ENCODE measurements at places on chromosomes 4 and X. TPM values are rescaled to one million over a fixed set of nuclear protein-coding genes. Genes with fewer than 3 reads are reported as not detected.

DNA sequence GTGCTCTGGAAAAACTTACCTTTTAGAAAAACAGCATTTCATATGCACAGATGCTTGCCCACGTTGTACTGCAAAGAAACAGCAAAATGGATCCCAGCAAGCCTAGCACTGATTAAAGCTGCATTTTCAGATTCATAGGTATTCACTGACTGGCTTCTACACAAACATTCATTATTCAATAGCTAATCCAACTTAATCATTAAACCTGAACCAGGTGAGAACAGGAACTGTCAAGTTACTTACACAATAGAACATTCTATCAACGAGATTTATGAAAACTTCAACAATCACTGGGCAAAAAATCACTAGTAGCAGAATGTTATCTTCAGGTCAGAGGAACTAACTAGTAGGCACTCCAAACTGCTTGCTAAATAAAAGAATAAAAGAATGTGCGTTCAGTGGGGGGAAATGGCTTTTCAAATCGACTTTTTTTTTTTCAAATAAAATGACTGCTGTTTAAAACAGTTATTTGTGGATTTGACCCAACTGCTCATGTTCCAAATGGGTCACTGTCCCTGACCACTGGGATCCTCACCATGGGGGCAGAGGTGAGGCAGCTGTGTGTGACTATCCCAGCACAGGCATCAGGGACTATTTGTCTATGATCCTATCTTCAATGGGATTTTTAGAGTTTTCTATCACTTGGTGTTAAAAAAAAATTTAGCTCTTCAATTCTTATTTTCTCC, 42.3 kb downstream of the STX18 start:
- no peak overlapping the region for H3K4me3 ChIP-seq
- no peaks in the 10 kb centered on the region for H3K36me3 ChIP-seq
- no peak for DNase-seq
- no peaks in the 10 kb centered on the region for H3K27me3 ChIP-seq

DNA sequence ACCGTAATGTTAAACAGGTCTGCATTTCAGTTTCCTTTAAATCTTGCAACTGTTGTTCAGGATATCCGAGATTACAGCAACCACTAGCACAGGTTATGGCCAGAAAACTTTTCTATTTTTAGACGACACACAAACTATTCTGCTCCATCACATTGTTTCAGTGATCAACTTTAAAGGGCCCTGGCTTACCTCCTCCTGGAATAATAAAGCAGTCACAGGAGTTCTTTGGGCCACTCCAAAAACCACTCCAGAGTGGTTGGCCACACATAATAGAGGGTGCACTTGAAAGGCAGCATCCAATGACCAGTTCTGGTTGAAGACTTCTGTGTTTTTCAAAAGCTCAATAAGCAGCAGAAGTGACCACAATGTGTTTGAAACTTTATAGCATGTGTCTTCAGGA, 118.9 kb downstream of the RAB28 start:
- peaks cover 4% of the 10 kb centered on the region for H3K36me3 ChIP-seq
- H3K27me3 ChIP-seq: no peaks in the 10 kb centered on the region

GRCh38 chr4:124212815-124213630, 499.5 kb downstream of the ANKRD50 start:
- H3K4me3 ChIP-seq: no peak overlapping the region
- H3K27me3 ChIP-seq: no peaks in the 10 kb centered on the region
- peaks cover 6% of the 10 kb centered on the region for H3K4me1 ChIP-seq
- H3K36me3 ChIP-seq: no peaks in the 10 kb centered on the region

- no peak for DNase-seq
- no peaks in the 10 kb centered on the region for H3K4me1 ChIP-seq
- no peak overlapping the region for H3K27ac ChIP-seq
- no peaks in the 10 kb centered on the region for H3K27me3 ChIP-seq
- no peaks in the 10 kb centered on the region for H3K36me3 ChIP-seq
Measured at GRCh38 chrX:85591536-85591935, 212.1 kb upstream of the POF1B start.

- H3K4me1 ChIP-seq: peaks cover 14% of the 10 kb centered on the region
- H3K27ac ChIP-seq: no peak overlapping the region
- no peak for DNase-seq
Measured at GRCh38 chrX:45077748-45078424, 122.8 kb downstream of the DIPK2B start.

The SERTM2 gene
- not detected for total RNA-seq

The ADH1C gene
- not detected for total RNA-seq

DNA sequence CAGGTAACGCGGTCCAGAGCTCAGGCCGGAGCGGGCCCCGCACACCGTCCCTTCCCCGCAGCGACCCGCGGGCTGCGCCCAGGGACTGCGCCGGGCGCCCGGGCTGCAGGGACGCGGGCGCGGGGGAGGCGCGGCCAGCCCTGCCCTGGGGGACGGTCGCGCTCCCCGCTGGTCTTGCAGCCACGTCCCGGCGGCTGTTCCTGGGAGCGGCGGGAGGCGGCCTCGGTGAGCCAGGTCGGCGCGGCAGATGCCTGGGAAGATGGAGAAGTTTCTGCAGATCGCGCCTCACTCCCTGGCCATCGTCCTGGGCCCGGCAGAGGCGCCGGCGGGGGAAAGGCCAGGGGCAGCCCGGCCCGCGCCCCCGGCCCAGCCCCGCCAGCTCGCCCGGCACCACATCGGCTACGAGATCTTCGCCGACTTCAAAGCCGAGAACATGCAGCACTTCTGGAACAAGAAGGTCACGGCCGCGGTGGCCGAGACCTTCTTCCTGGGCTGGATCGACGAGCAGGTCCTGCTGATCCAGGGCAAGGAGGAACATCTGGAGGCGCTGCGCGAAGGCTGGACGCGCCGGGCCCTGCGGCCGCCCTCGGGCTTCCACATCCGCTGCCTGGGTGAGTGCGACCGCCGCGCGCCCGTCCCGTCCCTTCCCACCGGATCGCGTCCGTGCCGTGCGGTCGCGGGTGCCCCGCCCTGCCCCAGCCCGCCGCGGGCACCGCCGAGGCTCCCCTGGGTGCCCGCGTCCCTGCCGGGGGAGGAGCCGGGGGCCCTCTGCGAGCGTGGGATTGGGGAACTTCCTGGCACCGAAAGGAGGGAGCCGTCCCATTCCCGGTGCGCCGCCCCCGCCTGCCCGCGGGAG, 107.4 kb upstream of the STOX2 start:
- DNase-seq: peak; percentile 53
- no peaks in the 10 kb centered on the region for H3K36me3 ChIP-seq
- H3K27me3 ChIP-seq: peaks cover 54% of the 10 kb centered on the region
- H3K4me1 ChIP-seq: peaks cover 16% of the 10 kb centered on the region

DNA sequence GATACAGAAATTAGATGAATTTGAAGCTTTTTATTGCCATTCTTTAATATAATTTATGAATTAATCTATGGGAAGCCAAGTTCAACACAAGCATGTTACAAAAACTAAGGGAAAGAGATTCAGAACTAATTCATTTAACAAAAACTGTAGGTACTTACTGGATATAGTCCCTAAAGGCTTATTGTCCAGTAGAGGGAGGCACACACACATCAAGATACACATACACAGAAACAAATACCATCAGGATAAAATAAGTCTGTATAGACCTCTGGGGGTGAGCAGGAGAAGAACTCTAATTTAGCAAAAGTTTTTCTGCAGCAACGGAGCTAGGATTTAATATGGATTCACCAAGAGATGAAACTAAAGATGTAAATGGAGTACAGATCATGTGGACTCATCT, 83.0 kb upstream of the IL13RA1 start:
- H3K4me1 ChIP-seq: no peaks in the 10 kb centered on the region
- no peaks in the 10 kb centered on the region for H3K27me3 ChIP-seq
- no peak overlapping the region for H3K27ac ChIP-seq
- DNase-seq: no peak
- H3K4me3 ChIP-seq: no peak overlapping the region
- H3K36me3 ChIP-seq: no peaks in the 10 kb centered on the region

The NAAA gene
- 2.7 TPM for total RNA-seq

DNA sequence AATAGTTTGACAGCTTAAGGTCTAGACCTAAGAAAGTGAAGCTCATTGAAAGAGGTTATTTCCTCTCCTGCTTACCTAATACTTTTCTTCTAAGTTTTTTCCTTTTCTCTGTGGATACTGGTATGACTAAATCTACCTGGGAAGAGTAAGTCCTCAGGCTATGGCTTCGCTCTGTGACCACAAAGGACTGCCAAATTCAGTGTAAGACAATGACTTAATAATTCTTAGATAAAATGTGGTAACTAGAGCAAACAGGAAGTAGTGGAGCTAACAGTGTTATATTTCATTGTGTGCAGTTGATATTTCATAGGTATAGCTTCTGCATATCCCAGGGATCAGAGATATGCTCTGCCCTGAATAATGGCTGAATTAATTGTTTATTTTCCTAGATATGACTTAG, 418.9 kb downstream of the CCSER1 start:
- no peaks in the 10 kb centered on the region for H3K36me3 ChIP-seq
- no peaks in the 10 kb centered on the region for H3K4me1 ChIP-seq
- H3K4me3 ChIP-seq: no peak overlapping the region
- DNase-seq: no peak

GRCh38 chrX:40467454-40467853, 113.3 kb upstream of the ATP6AP2 start:
- no peak overlapping the region for H3K27ac ChIP-seq
- no peaks in the 10 kb centered on the region for H3K36me3 ChIP-seq
- H3K4me1 ChIP-seq: peaks cover 5% of the 10 kb centered on the region
- no peak overlapping the region for H3K4me3 ChIP-seq
- no peaks in the 10 kb centered on the region for H3K27me3 ChIP-seq

DNA sequence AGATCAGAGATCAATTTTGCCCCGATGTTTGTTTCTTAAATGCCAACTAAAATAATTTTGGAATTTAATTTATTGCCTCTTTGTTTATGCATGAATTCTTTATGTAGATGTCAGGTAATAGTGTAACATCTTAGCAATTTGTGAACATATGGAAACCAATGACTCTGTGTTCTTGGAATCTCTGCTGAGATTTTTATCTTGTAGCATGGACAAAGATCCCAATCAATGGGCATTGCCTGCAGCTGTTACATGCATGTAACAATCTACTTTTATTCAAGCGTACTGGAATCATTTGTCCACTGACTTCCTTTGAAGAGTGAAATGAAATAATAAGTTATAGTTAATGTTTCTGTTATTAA, 61.6 kb upstream of the ARSJ start:
- H3K4me3 ChIP-seq: no peak overlapping the region
- DNase-seq: no peak

The TMEM156 gene
- 0.37 TPM for total RNA-seq

GRCh38 chrX:7771788-7772438, 71.1 kb upstream of the VCX start:
- no peaks in the 10 kb centered on the region for H3K27me3 ChIP-seq
- H3K4me1 ChIP-seq: no peaks in the 10 kb centered on the region

DNA sequence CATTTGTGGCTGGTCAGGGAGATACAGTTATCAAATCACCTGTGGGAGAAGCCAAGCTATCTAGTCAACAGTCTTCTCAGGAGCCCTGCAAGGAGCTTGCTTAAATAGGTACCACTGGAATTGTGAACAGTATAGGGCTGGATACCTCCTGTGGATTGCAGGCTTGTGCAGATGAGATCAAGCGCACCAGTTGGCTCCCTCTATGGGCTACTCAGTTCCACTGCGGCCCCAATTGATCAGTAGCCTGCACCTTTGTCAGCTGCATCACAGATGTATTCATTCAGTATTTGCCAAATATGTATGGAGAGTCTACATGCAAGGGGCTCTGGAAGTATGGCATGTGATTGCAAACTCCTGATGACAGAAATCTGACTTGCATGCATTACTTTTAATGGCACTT, 28.6 kb downstream of the TEX13A start:
- DNase-seq: peak; percentile 23
- no peak overlapping the region for H3K27ac ChIP-seq
- no peaks in the 10 kb centered on the region for H3K36me3 ChIP-seq
- no peak overlapping the region for H3K4me3 ChIP-seq

GRCh38 chr4:184335520-184335919, 117.8 kb upstream of the ENPP6 start:
- peaks cover 23% of the 10 kb centered on the region for H3K4me1 ChIP-seq
- no peak for DNase-seq
- H3K36me3 ChIP-seq: no peaks in the 10 kb centered on the region
- no peak overlapping the region for H3K4me3 ChIP-seq
- H3K27me3 ChIP-seq: no peaks in the 10 kb centered on the region

Measured in stomach (tissue), 19 donors.